ENCODE measurements at places on chromosomes 11 and 22.
A peak's percentile ranks its signal among the peaks of the same experiment; 100 is the strongest.

- no peak for DNase-seq
Observed at GRCh38 chr11:76329983-76330382, 50.9 kb downstream of the THAP12 start.

DNA sequence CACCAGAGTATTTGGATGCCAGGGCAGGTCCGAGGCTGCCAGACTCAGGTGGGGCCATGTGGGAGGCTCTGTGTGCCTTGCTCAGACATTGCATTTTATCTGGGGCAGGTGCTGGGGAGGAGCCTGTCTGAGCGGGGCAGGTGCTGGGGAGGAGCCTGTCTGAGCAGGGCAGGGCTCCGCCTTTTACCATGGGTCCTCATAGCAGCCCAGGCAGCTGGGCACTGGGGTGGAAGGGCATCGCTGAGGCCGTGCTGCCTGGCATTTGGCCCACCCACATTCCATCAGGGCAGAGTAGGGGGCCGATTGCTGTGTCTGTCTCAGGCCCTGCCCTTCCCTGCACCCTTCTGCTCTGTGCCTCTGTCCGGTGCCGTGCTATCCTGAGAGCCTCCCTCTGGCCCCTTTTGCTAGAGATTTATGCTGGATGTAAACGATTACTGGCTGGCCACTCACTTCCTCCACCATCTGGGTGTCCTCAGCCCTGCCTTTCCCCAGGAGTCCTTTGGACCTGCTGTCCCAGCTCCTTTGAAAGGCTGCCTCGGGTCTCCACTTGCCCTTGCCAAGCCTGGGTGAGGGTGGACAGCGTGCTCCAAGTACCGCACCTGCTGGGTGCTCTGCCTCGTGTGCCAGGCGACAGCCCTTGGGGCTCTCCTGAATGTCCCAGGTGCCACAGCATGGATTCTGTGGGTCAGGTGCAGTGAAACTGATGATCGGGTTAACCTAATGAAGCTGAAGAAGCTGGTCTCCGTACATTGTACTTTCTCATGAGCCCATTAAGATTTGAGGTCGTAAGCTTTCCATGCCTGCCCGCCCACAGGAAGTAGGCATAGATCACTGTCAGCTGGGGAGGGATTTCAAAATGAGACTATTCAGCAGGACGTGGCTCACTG, 281.6 kb downstream of the TBC1D22A start:
- DNase-seq, result peak; percentile 22

DNA sequence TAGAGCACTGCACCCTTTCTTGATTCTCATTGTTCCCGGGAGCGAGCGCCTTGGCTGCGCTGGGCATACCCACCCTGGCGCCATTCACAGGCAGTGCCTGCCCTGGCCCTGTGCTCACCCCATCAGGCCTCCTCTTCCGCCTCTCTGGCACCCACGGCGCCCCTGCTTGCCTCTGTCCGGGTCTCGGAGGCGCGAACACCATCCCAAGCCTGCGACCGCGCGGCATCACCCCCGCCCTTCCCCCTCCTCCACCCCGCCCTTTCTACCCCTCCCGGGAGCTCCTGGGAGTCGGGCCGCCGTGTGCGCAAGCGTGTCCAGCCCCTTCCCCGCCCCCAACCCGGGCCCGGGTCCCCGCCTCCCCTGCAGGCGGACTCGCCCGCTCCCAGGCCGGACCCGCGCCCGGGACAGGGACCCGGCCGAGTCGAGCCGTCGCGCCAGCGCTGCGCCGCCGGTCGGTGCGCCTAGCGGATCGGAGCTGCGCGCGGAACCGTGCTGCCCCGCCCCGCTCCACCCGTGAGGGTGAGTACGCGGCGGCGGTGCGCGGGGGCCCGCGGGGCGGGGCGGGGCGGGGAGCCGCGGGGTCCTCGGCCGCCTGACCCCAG, at the start of gene ST3GAL4:
ST3GAL4 (plus strand) TSS at position 363 of the 602 bp plus-strand sequence. CDS start 50,470 bp downstream, outside the sequence.
- peak; percentile 66 for DNase-seq

GRCh38 chr11:118180300-118180703, 3.9 kb upstream of the SCN2B start:
- DNase-seq, result peak; percentile 78

DNA sequence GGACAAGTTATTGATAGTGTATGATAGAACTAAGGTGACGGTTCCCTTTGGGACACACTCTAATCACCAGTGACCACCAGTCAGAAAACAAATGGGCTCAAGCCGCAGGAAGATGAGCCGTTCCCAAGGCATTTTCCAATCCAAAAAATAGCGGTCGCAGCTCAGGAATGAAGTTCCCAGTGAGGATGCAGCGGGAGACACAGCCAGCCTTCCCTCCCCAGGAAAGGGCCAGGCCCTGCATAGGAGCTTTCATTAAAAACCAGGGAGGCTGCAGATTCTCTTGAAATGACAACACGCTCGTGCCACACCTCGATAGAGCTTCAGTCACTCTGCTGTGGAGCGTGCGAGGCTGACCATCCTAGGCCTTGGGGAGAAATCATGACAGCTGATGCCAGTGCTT, 65.8 kb upstream of the WNT7B start:
- no peak for DNase-seq

GRCh38 chr11:36035454-36035853, 91.6 kb downstream of the LDLRAD3 start:
- no peak for DNase-seq

- DNase-seq, result no peak
Observed at GRCh38 chr11:4090258-4090657, 4.3 kb upstream of the RRM1 start.

GRCh38 chr22:48102581-48102980, 1340.1 kb downstream of the TBC1D22A start:
- no peak for DNase-seq

Data from NAMALWA (cell line).